ENCODE measurements at places on chromosomes 1 and 21. TPM values are rescaled to one million over a fixed set of nuclear protein-coding genes. Genes with fewer than 3 reads are reported as not detected.

Gene COL9A2
- 7.0 TPM for total RNA-seq

DNA sequence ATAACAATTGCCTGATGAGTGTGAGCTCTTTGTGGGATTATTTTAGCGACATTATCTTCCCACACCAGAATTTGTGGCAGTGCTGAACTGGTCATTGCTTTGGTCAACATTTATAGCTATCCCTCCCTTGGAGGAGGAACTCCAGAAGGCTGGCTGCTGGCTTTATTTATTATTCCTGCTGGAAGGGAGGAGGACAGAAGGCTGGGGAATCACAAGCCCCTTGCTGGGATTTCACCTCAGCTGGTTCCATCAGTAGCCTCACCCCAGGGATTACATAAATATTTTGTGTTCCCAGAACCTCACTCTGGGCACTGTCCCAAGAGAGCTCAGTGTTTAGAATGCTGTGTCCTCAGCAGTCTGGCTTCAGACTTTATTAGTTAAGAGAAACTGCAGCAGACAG is 102.8 kb upstream of the C1orf21 start:
- DNase-seq = no peak

- no peak for DNase-seq
Measured at GRCh38 chr1:111484391-111485026, 10.7 kb downstream of the C1orf162 start.

- DNase-seq = peak; percentile 19
Measured at GRCh38 chr21:42107177-42107880, 36.2 kb downstream of the UMODL1 start.

DNA sequence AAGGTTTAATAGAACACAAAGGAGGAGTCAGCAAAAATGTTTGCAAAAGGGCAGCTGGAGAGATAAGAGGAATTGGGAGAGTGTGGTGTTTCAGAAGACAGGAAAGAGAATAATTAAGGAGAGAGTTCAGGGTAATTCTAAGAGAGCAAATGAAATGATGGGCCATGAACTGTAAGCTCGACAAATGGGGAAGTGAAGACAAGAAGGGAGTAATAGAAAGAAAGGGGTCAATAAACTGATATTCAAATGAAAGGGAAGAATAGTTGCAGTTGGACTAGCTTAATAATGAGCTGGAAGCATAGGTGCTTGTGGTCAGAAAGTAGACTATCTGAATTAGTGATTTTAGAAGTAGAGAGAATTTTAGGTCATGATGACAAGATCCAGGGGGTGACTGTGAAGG is 15.6 kb upstream of the RNF220 start:
- no peak for DNase-seq

DNA sequence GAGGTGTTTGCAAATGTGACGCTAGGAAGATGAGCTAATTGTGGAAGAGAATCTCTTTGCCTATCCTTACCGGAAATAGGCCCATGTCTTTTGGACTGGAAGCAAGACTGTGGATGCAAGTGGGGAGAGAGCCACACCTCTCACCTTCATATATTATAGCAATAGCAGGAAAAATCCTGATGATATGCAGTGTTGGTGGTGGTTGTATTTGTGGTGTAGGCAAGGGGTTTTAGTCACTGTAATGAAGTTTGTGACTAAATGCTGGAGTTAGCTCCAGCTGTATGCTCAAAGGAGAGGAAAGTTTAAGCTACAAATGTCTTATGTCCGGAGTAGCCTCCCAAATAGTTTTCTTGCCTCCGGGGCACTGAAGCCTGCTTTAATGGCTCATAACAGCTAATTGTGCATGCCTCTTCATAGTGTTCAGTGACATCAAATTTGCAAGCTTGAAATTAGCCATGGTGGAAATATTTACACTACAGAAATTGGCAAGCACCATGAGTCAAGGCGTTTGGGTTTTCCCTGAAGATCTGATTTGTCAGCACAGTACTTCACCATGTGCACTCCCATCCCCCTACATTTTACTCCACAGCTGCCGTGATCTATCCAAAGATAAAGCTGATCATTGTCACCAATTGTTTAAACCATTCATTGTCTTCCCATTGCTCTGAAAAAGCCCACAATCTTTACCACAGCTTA is 102.6 kb upstream of the ZNF644 start:
- no peak for DNase-seq

GRCh38 chr1:116133696-116134475 is 22.7 kb downstream of the MAB21L3 start:
- peak; percentile 43 for DNase-seq

- DNase-seq = no peak
Measured at GRCh38 chr1:57336793-57337192, 87.1 kb downstream of the DAB1 start.

DNA sequence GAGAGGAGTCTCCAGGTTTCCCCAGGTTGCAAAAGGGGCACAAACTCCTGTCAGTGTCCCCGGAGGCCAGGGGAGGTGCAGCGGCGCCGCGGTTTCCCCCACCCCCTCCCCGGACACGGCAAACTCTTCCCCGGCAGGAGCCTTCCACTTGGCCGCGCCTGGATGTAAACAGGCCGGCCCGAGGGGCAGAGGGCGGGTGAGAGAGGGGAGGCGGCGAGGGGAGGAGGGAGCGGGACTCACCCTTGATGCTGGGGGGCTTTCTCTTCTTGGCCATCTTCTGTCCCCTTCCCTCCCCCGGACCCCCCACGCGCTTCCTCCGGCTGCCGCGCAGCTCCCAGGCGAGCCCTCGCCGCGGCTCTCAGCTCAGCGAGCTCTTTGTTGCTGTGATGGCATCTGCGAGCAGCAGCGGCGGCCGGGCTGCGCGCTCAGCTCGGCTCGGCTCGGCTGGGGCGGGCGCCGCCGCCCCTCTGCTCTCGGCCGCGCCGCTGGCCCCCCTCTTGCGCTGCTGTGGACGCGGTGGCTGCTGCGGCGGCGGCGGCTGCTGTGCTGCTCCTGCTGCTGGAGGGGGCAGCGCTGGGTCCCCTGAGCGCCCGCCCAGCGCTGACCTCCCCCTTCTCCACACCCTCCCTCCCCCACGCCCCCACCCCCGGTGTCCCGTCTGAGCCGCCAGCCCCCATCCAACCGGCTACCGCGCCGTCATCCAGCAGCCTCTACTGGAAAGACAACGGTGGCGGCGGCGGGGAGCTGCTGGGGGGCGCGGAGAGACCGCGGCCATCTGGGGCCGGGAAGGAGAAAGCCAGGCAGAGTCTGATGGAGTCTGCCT is 4.9 kb upstream of the SLC44A5 start:
- peak; percentile 16 for DNase-seq

DNA sequence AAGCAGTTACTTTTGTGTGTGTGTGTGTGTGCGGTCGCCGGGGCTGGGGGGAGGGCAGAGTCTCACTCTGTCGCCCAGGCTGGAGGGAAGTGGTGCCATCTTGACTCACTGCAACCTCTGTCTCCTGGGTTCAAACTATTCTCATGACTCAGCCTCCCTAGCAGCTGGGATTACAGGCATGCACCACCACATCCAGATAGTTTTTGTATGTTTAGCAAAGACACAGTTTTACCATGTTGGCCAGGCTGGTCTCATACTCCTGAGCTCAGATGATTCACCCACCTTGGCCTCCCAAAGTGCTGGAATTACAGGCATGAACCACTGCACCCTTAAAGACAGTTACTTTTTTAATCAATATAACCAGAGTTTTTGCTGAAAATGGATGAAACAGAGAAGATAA is 207.0 kb downstream of the PTPRC start:
- no peak for DNase-seq

DNA sequence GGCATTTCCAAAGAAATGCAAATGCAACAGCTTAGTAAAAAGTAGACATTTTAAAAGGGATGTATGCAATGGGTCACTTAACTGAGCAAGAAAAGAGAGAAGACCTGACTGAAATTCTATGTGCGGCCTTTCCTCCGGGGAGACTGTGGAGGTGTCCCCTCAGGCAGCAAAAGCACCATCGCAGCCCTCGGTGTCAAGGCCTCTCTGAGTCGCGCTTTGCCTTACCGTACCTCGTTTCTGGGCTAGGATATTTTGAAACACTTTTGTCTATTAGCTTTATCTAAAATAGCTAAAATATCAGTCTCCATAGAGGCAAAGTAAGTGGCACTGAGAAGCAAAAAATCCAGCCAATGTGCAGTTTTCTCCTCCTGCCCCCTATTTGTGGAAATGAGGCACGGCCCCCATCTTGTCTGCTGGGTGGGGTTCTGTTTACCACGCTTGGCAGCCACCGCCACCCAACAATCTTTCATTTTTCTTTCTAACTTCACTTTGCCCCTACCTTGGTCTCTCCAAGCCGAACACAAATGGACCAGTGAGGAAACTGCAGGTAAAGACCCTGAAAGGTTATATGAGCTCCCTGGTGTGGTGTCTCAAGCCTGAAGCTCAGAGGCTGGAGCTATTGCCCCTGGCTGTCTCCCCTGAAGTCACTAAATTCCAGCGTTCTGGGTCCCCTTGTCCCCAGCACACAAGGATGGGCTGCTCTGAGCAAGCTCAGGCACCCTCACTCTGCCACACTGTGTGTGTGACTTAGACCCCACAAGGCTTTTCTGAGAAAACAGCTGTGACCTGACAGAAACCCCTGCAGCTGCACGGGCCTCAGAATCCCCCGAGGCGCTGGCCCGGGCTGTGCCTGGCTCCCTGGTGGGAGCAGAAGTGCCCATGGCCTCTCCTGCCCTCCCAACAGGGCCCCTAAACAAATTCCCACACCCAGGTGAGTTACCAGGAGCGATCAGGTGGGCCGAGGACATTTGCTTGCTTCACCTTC is 1.6 kb downstream of the CD247 start:
- DNase-seq = no peak
